ENCODE measurements at places on chromosomes 1 and 21.

DNA sequence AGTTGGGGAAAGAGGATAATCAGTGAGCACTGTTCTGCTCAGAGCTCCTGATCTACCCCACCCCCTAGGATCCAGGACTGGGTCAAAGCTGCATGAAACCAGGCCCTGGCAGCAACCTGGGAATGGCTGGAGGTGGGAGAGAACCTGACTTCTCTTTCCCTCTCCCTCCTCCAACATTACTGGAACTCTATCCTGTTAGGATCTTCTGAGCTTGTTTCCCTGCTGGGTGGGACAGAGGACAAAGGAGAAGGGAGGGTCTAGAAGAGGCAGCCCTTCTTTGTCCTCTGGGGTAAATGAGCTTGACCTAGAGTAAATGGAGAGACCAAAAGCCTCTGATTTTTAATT, 42.7 kb downstream of the YARS1 start:
- peak overlapping the region; percentile 74 for H3K4me3 ChIP-seq
- peaks cover 14% of the 10 kb centered on the region for H3K4me1 ChIP-seq
- peaks cover 22% of the 10 kb centered on the region for H3K36me3 ChIP-seq
- H3K27me3 ChIP-seq, result peaks cover 11% of the 10 kb centered on the region
- no peak for DNase-seq

- no peaks in the 10 kb centered on the region for H3K36me3 ChIP-seq
- no peaks in the 10 kb centered on the region for H3K4me1 ChIP-seq
- H3K27me3 ChIP-seq, result no peaks in the 10 kb centered on the region
- H3K27ac ChIP-seq, result no peak overlapping the region
Observed at GRCh38 chr1:234579967-234580366, 30.0 kb downstream of the IRF2BP2 start.

- H3K27me3 ChIP-seq, result peaks cover 10% of the 10 kb centered on the region
- H3K4me1 ChIP-seq, result peaks cover 10% of the 10 kb centered on the region
- H3K4me3 ChIP-seq, result no peak overlapping the region
- H3K36me3 ChIP-seq, result peaks cover 18% of the 10 kb centered on the region
- no peak overlapping the region for H3K27ac ChIP-seq
- DNase-seq, result no peak
Observed at GRCh38 chr1:208083016-208083714, 161.0 kb downstream of the PLXNA2 start.

- H3K36me3 ChIP-seq, result no peaks in the 10 kb centered on the region
- no peak overlapping the region for H3K27ac ChIP-seq
- H3K4me1 ChIP-seq, result no peaks in the 10 kb centered on the region
- H3K27me3 ChIP-seq, result peaks cover 2% of the 10 kb centered on the region
- DNase-seq, result no peak
- no peak overlapping the region for H3K4me3 ChIP-seq
Observed at GRCh38 chr1:229717786-229718576, 91.9 kb downstream of the URB2 start.

DNA sequence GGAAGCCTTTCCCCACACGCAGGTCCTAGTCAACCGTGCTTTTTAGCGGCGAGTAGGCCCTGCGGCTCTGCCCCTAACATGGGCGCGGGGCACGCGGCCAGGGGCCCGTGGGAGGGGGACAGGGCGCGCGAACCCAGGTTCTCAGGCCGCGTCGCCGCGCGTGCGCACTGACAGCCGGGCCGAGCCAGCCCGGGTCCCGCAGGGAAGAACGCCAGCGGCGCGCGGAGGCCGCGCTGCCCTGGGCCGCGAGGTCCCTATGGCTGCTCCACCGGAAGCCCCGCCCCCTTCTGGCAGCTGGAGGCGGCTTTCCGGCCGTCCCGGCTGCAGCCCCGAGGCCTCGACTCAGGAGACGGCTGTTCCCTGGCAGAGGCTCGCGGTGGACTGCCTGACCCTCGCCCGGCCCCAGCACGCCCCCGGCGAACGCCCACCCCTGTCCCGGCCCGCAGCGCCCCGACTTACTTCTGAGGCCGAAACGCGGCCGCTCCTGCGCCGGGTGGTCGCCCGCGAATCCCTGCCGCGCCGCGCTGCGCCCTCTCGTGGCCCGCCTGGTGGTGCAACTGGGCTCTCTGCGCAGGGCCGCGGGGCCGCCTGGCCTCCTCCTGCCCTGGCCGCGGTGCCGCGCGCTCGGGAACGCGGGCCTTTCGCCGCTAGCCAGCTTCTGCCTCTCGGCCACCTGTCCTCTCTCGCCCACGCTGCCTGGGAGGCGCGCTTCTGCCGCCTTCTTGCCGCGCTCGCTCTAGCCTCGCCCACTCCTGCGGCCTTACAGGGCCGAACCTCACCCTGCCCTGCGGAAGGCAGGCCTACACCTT, 16.6 kb upstream of the RIPPLY3 start:
- H3K4me1 ChIP-seq, result peaks cover 24% of the 10 kb centered on the region
- peaks cover 12% of the 10 kb centered on the region for H3K27me3 ChIP-seq
- H3K36me3 ChIP-seq, result peaks cover 18% of the 10 kb centered on the region

- no peak for DNase-seq
- H3K4me1 ChIP-seq, result peaks cover 17% of the 10 kb centered on the region
- peaks cover 10% of the 10 kb centered on the region for H3K27me3 ChIP-seq
- no peak overlapping the region for H3K4me3 ChIP-seq
- H3K36me3 ChIP-seq, result peaks cover 6% of the 10 kb centered on the region
Observed at GRCh38 chr1:180909005-180909414, 3.7 kb upstream of the KIAA1614 start.

DNA sequence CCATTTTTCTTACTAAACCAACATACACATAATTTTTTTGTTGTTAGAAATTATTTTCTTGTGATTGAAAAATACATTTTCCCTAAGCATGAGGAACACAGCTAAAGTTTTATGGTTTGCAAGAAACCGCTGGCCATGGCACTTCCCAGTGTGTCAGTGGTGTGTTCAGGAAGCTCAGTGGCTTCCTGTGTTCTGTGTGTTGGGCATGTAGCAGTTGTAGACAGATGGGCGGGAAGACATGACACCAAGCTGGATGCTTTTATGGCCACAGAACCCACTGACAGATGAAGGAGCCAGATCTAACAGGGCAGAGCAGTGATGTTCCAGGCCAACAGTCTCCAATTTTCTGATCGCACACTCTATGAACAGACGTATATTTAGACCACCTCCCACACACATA, 119.8 kb downstream of the GALNT2 start:
- no peak for DNase-seq
- no peak overlapping the region for H3K27ac ChIP-seq
- peak overlapping the region; percentile 45 for H3K4me3 ChIP-seq
- H3K36me3 ChIP-seq, result peaks cover 14% of the 10 kb centered on the region
- H3K4me1 ChIP-seq, result peaks cover 16% of the 10 kb centered on the region
- H3K27me3 ChIP-seq, result no peaks in the 10 kb centered on the region

- no peak overlapping the region for H3K4me3 ChIP-seq
- no peak for DNase-seq
- peaks cover 1% of the 10 kb centered on the region for H3K27me3 ChIP-seq
- H3K36me3 ChIP-seq, result no peaks in the 10 kb centered on the region
- no peak overlapping the region for H3K27ac ChIP-seq
Observed at GRCh38 chr21:35217504-35218060, 168.5 kb upstream of the RUNX1 start.

DNA sequence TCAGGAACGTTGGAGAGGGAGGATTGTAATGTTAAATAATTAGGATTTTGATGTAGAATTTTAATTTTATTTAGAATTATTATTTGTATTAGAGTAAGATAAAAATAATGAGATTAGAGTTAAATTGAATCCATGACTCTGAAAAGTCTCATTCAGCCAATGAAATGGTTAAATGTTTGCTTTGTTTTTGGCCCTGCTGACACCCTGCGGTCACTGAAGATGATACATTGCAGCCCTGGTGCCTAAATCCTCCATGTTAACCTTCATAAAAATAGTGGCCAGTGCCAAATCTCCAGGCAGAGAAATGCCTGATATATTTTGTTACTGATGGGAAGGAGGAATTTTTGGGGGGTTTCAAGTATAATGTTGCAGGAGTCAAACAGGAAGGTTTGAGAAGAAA, 27.3 kb upstream of the RLF start:
- no peak for DNase-seq
- H3K27ac ChIP-seq, result no peak overlapping the region
- no peaks in the 10 kb centered on the region for H3K4me1 ChIP-seq
- H3K36me3 ChIP-seq, result no peaks in the 10 kb centered on the region
- no peak overlapping the region for H3K4me3 ChIP-seq

GRCh38 chr1:54375298-54375697, 30.9 kb downstream of the SSBP3 start:
- H3K36me3 ChIP-seq, result peaks cover 14% of the 10 kb centered on the region
- H3K4me1 ChIP-seq, result peaks cover 82% of the 10 kb centered on the region
- peak overlapping the region; percentile 51 for H3K4me3 ChIP-seq
- no peak overlapping the region for H3K27ac ChIP-seq

DNA sequence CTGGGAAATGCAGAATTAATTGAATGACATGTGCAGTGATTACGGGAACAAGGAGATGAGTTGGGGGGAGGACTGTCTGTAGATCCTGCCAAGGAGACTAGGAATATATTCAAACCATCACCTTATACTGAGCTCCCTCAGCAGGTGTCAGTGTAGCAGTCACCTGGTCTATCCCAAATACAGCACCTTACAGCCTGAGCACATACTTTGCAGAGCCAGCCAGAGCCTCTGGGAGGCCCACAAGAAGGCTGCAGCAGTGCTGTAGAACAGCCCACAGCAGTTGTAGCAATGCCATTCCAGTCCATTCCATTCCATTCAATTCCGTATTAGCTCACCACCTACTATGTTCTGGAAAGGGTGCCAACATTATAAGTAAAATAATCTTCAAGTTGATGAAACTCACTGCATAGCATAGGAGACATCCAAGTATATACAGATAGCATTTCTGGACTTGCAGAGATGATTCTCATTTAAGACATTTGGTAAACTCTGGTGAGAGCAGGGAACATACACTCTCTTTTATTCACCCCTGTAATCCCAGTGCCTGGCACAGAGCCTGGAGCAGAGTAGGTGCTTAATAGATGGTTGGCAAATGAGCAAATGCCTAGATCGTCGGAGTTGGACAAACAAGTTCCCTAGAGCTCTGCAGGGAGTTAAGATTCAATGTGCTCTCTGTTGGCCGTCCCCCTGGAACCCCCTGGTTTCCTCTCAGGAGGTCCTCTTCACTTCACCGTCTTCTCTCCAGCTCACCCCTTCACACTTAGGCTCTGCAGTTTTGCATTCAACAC, 44.7 kb downstream of the KCNC4 start:
- DNase-seq, result no peak
- peaks cover 5% of the 10 kb centered on the region for H3K36me3 ChIP-seq
- H3K4me1 ChIP-seq, result peaks cover 28% of the 10 kb centered on the region
- H3K4me3 ChIP-seq, result no peak overlapping the region

GRCh38 chr1:63721531-63722189, 52.2 kb upstream of the ROR1 start:
- H3K27me3 ChIP-seq, result peaks cover 2% of the 10 kb centered on the region
- no peaks in the 10 kb centered on the region for H3K36me3 ChIP-seq
- no peak overlapping the region for H3K27ac ChIP-seq
- no peak overlapping the region for H3K4me3 ChIP-seq

- DNase-seq, result no peak
- H3K27me3 ChIP-seq, result peaks cover 2% of the 10 kb centered on the region
- H3K4me1 ChIP-seq, result peaks cover 10% of the 10 kb centered on the region
- no peaks in the 10 kb centered on the region for H3K36me3 ChIP-seq
Observed at GRCh38 chr1:220325306-220325995, 53.2 kb upstream of the RAB3GAP2 start.

DNA sequence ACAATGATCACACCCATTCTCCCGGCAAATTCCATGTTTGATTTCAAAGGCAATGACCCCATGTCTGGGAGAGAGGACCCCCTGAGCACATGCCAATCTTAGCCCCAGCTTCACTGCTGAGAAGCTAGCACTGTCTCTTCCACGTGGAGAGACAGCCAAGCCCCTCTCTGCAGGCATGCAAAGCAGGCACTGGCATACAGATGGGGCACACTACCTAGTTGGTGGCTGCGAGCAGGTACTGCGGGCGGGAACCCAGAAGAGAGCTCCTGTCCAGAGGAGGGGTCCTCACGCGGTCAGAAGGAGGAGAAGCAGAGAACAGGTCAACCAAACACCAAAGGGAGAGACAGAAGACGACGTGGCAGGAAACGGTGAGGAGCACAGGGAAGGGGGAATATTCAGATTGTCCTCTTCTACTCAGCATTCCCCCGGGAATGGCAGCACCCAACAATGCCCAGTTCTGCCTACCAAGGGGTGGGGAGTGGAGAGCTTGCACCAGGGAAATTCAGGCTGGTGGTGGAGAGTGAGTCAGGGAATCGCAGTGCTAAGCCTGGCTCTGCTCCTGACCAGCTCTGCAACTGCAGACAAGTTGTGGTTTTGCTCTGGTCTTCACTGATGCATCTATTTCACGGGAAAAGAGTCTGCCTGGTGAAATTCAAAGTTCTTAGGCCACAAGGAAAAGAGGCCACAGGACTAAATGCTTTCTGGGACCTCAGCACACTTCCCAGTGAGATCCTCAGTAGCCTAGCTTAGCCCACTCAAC, 48.1 kb upstream of the GOLT1A start:
- H3K4me3 ChIP-seq, result no peak overlapping the region
- H3K4me1 ChIP-seq, result peaks cover 3% of the 10 kb centered on the region
- H3K27me3 ChIP-seq, result peaks cover 10% of the 10 kb centered on the region

GRCh38 chr1:109620401-109620791, 759 bp downstream of the AMPD2 start:
- H3K4me1 ChIP-seq, result peaks cover 54% of the 10 kb centered on the region
- peak; percentile 45 for DNase-seq
- no peaks in the 10 kb centered on the region for H3K36me3 ChIP-seq

DNA sequence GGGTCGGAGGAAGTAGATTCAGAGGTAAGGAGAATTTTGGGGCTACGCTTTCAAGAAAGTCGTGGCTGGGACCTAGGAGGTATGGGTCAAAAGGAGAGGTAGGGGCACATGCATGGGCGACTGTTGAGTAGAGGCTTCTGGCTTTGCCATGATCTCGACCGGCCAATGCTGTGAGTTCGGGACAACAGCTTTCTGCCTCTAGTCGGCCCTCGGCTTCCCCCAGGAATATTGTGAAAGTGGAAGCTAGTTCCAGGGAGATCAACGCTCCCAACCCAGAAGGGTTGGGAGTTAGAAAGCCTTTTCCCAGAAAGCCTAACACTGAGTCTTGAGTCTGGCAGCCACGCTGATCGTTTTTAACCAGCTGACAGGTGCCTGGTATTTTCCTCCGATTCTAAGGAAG, 69.0 kb downstream of the ZNF678 start:
- H3K27ac ChIP-seq, result no peak overlapping the region
- DNase-seq, result no peak
- peaks cover 65% of the 10 kb centered on the region for H3K36me3 ChIP-seq
- no peaks in the 10 kb centered on the region for H3K4me1 ChIP-seq

- H3K36me3 ChIP-seq, result no peaks in the 10 kb centered on the region
- no peak overlapping the region for H3K4me3 ChIP-seq
- H3K4me1 ChIP-seq, result no peaks in the 10 kb centered on the region
- H3K27me3 ChIP-seq, result peaks cover 5% of the 10 kb centered on the region
- no peak overlapping the region for H3K27ac ChIP-seq
Observed at GRCh38 chr1:241962153-241962552, 4.6 kb downstream of the BECN2 start.
